Fibroblast of upper back skin (primary cell): ENCODE measurements at places on chromosomes 11 and 22.
A peak's percentile ranks its signal among the peaks of the same experiment; 100 is the strongest.

DNA sequence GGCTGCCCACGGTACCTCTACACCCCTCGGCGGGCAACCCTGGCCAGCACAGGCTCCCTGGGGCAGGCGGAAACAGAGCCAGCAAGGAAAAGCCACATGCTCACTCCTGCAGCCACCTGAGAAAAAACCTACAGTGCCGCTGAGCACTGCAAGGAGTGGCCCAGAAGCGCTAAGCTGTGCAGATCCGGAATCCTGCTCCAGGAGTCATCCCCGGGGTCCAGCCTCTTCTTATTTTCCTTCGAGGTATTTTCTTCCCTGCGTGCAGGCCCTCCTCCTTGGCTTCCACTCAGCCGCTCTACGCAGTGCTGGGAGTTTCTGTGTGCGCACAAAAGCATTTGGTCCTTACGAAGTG, 81.0 kb downstream of the TRMU start:
- DNase-seq = no peak

DNA sequence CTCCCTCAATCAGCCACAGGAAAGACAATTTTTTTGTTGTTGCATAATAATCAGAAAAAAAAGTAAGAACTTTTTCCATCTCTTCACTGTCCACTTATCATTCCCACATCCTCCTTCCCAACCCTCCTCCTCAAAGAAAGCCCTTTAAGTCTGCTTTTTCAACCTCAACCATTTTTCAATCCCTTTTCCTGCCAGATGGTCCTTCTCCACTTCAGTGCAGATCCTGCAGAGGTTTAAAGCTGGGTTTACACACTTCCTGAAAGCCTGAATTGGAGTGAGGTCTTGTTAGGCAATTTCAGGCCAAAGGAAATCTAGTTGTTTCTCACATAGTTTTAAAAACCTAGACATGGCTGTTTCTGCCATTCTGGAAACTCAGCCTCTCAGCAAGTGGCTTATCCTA, 78.3 kb downstream of the RPL27A start:
- DNase-seq = peak; percentile 47

DNA sequence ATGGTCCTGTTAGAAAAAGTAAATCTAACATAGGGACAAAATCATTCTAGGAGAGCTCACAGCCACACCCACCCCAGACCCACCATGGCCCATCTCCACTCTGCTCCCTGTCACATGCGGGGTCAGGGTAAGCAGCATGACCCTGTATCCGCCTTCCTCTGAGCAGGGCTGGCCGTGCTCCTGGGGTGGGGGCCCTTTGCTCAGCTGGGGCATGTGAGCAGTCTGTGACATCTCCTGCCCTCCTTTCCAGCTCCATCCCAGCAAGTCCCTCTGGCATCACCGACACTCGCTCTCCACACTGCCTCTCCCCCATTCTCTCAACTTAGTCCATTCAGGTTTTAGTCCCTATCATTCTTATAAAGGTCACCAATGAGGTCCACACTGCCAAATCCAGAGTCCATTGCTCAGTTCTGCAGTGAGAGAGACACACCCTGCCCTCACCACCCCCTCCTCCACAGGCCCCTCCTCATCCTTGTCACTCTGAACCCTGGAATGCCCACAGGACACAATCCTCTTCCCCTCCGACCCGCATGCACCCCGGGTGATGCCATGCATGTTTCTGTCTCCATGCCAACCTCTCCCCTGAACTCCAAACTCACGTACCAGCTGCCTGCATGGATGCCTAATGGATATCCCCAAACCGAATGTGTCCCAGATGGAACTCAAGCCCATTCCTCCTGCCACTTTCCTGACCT, 65.1 kb upstream of the PITPNB start:
- DNase-seq = no peak

- DNase-seq = no peak
These were observed at the start of gene PDE2A for GRCh38 chr11:72673943-72674828. Gene PDE2A, minus strand, starts transcription at chr11:72674422. Its CDS starts 215 bp downstream, at chr11:72674207.

- DNase-seq = no peak
These were observed 445.2 kb downstream of the FAM181B start for GRCh38 chr11:82288471-82288870.

GRCh38 chr11:33704240-33705002, 3.8 kb upstream of the C11orf91 start:
- no peak for DNase-seq

DNA sequence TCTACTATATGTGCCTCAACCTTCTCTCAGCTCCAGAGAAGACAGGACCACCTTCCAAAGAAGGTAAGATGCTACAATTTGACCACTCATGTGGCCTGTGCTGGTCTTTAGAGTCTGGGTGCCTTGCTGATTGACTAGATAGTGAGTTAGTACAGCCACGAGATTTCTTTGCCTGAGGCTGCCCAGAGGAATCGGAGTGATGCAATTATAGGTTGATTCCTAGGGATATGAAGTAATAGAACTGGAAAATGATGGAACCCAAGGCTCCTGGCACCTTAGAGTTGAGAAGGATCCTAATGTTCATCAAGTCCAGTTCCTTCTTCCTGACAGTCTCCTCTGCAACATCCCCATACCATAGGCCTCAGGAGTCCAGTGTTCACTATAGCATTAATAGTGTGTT, 46.5 kb upstream of the CCDC134 start:
- no peak for DNase-seq

GRCh38 chr11:95066716-95067038, at the start of gene SRSF8:
Gene SRSF8, plus strand, starts transcription at chr11:95066919. Its CDS starts 308 bp downstream, at chr11:95067227.
- no peak for DNase-seq

DNA sequence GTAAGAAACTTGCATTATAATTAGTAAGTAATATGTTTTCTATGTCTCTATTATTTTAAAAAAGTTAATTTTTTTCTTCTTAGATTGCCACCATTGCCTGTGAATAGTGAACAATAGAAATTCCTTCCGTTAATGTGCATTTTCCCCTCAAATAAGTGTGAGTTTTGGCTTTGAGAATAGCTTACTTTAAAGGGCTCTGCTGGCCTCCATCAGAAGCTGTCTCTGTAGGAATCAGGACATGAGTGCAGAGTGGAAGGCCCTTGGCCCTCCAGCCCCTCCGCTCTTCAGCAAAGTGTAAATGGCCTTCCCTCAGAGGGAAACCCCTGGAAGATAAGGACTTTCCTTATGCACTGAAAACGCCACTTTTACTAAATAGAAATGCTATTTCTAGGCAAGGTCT, 24.1 kb upstream of the ADORA2A start:
- no peak for DNase-seq

DNA sequence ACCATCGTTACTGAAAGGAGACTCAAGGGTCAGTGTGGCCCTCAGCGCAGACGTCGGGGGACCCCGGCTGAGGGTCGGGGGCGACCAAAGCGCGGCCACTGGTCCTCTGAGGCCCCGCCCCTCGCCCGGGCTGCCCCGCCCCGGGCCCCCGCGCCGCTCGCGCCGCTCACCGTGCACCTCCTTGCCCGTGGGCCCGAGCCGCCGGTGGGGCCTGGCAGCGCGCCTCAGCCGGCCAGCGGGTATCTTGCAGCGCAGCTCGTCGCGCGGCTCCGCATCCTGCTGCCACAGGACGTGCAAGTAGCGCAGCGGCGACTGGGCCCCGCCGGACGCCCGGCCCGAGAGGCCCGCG, 419 bp downstream of the ANKRD54 start:
- no peak for DNase-seq

GRCh38 chr22:39719559-39720450, 149.3 kb downstream of the CACNA1I start:
- no peak for DNase-seq

DNA sequence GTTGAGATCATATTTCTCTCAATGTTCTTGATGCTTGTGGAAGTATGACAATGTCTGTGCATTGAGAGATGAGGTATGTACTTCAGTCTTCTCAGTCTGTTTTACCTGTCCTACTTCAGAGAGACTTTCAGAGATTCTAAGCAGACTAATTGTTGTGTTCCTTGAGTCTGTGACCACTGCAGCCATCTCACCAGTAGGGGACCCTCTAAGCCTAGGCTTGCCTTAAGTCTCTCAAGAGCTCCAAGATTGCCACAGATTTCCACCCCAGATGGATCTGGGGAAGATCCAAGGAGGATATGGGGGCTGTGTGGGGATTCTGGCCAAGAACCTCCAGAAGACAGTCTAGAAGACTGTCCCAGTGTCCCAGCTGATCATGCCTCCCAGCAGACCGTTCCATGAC, 179.9 kb upstream of the PLET1 start:
- peak; percentile 4 for DNase-seq

DNA sequence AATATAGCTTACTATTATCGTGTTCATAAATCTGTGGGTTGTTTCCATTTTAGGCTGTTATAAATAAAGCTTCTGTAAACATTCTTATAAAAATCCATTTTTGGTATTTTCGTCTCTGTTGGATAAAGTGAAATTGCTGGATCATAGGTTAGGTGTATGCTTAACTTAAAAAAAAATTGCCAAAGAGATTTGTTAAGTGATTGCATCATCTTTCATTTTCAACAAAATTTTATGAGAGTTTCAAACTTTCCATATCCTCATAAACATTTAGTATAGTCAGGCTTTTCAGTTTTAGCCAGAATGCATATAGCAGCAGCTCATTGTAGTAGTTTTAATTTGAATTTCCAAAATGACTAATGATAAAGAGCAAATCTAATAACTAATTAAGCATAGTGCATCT, 146.7 kb upstream of the CNTN5 start:
- no peak for DNase-seq

DNA sequence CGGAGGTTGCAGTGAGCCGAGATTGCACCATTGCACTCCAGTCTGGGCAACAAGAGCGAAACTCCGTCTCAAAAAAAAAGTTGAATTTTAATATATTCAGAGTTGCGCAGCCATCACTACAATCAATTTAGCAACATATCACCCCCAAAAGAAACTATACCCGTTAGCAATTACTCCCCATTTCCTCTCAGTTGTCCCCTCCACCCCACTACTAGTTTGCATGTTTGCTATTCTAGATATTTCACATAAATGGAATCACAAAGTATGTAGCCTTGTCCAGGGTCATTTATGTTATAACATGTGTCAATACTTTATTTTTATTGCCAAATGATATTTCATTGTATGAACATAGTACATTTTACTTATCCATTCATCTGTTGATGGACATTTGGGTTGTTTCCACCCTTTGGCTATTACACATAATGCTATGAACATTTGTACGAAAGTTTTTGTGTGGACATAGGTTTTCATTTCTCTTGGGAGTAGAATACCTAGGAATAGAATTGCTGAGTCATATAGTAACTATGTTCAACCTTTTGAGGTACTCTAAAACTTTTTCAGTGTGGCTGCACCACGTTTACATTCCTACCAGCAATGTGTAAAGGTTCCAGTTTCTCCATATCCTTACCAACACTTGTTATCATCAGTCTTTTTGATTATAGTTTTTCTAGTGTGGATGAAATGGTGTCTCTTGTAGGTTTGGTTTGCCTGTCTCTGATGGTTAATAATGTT, 2.2 kb downstream of the ZNF143 start:
- peak; percentile 23 for DNase-seq

DNA sequence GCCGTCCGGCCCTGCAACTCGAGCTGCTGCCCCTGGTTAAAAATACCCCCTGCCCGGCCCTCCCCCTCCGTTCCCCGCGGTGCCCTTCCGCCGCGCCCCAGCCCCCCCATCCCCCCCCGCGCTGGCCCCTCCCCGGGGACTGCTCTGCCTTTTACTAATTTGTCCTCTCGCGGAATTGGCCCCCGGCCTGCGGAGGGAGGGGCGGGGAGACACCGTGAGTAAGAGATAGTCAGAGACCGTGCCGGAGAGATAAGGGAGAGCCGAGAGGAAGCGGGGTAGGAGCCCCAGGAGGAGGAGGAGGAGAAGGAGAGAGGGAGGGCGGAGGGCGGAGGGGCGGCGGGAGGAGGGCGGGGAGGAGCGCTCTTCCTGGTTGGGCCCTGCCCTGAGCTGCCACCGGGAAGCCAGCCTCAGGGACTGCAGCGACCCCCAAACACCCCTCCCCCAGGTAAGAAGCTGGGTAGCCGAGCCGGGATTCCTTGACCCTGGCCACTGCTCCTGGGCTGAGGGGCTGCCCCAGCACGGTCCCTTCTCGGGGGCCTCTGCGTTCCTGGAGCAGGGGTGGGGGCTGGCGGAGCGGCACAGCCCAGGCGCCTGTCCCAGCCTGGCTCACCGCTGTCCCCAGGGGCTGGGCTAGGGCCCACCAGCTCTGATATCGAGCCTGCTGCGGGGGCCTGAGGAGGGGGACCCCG, at the start of gene CAPN1:
TSS of gene CAPN1 (plus strand) at position 360 of the 689 bp plus-strand sequence. CDS start 774 bp downstream, outside the sequence.
- peak; percentile 87 for DNase-seq

DNA sequence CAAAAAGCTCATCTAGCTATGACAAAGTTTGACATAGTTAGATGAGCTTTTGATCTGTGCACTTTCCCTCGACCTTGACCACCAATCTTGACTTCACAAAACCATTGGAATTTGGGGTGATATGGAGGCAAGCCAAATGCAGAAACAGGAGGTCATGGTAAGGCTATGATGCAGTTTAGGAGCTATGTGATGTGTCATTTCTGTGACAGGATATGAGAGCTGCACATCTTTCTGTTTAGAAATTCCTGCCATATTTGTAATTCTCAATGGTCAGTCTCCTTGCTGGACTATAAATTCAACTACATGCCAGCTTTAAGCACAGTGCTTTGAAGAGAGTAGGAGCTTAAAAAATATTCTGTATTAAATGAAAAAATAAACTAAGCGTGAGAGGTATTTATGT, 12.9 kb downstream of the OR51B6 start:
- DNase-seq = peak; percentile 92

DNA sequence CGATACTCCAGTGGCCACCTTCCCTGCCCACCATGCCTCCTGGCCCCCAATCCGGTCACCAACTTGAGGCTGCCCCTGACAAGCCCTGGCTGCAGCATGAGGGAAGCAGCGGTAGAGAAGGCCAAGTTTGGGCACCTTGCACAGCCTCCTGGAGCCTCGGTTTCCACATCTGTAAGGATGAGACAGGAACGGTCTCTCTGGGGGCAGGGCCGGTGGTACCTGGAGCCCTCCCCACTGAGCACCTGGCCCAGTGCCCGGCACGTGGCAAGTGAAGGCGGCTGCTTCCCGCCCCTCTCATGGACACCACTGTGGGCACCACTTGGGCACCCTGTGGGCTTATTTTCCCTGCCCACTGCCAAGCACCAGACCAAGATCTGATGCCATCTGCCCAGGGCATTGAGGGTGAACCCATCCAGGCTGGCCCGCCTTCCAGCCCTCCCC, 77.8 kb downstream of the CDKN1C start:
- DNase-seq = no peak

- no peak for DNase-seq
These were observed 35.2 kb downstream of the IGLL1 start for GRCh38 chr22:23544852-23545251.

GRCh38 chr11:71080239-71081097, 171.9 kb downstream of the SHANK2 start:
- DNase-seq = peak; percentile 50

GRCh38 chr22:23122216-23122957, 19.4 kb downstream of the RSPH14 start:
- no peak for DNase-seq

DNA sequence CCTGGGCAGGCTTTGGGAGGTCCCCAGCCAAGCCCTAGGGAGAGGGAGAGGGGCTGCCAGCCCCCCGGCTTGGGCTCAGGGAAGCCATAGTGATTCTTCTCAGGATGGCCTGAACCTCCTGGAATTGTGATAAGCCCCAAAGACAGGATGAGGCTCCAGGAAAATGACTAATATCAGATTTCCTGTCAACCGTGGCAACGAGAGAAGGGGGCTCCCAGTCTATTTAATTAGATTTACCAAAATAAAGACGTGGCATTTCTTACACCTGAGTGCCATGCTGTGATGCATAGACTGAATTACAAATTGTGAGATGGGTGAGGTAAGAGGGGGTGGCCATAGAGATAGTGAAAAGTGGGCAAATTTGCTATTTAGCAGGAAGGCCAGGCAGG, 20.4 kb downstream of the SERPINH1 start:
- no peak for DNase-seq

- DNase-seq = peak; percentile 93
These were observed 54.6 kb downstream of the SPECC1L start for GRCh38 chr22:24325105-24325757.
